Stomach (tissue), 19 donors: ENCODE measurements at places on chromosomes 7 and 10. TPM values are rescaled to one million over a fixed set of nuclear protein-coding genes. Genes with fewer than 3 reads are reported as not detected.
A peak's percentile ranks its signal among the peaks of the same experiment; 100 is the strongest.

GRCh38 chr10:77592946-77593636 is 44.5 kb downstream of the KCNMA1 start:
- DNase-seq = peak; percentile 44

DNA sequence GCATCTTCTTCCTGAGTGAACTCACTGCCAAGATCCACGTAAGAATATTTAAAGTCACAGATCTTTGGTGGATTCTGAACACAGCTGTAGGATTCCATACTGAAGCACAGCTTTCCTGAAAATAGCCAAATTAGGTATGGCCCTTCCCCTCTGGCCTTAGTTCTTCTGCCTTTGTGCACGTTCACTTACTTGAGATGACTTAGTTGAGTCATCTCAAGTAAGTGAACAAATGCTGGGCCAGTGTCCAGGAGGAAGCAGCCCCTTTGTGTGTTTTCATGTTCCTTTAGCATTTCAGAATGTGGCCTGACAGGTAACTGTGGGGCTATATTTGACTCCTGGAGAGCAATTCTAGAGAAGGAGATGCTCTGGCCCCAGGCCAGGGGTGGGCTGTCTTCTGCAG is 51.5 kb downstream of the CCNY start:
- peak; percentile 41 for DNase-seq

DNA sequence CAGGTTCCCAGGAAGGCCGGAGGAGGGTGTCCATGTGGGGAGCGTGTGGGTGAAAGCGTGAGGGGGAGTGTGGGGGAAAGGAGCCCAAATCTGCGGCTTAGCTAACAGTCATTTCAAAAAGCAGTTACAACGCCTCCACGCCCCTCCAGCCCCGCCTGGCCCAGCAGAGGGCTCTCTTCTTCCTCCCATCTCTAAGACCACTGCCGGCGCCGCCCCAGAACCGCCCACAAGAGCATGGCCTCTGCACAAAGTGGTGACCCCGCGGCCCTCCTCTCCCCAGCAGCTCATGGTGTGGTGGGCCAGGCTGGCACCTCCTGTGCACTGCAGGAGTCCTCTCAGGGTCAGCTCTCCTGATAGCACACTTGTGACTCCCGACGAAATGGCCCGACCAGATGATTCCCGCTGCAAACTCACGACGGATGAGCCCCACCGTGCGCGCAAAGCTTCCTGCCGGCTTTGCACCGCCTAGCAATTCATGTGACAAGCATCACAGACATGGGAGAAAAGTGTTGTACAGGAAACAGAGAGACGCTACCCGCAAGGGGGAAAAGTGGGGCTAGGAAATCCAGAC is 12.4 kb upstream of the HUS1 start:
- DNase-seq = peak; percentile 93

- no peak for DNase-seq
Observed at GRCh38 chr7:100612730-100613390, 520 bp downstream of the MOSPD3 start.

DNA sequence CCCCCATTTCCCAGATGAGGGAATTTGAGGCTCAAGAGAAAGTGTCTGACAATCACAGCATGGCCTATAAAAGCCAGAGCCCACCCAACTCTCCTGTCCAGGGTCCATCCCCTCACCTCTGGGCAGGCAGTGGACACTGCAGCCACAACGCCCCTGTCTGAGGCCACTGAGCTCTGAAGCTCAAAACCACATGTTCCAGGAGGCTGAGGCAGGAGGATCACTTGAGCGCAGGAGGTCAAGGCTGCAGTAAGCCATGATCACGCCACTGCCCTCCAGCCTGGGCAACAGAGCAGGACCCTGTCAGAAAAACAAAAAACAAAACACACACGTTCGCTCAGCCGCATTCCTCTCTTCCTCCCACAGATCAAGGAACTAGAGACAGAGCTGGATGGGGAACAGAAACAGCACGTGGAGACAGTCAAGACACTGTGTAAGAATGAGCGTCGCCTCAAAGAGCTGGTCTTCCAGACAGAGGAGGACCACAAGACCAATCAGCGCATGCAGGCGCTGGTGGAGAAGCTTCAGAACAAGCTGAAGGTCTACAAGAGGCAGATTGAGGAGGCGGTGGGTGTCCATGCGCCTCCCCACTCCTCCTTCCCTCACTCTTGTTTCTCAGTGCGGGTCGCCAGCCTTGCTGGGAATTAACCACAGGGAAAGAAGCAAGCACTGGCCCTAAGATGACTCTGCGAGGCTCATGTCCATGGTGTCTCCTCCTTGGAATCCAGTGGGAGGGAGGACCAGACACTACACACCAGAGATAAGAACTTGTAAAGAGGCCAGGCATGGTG is 20.0 kb upstream of the ARPC1A start:
- DNase-seq = no peak

DNA sequence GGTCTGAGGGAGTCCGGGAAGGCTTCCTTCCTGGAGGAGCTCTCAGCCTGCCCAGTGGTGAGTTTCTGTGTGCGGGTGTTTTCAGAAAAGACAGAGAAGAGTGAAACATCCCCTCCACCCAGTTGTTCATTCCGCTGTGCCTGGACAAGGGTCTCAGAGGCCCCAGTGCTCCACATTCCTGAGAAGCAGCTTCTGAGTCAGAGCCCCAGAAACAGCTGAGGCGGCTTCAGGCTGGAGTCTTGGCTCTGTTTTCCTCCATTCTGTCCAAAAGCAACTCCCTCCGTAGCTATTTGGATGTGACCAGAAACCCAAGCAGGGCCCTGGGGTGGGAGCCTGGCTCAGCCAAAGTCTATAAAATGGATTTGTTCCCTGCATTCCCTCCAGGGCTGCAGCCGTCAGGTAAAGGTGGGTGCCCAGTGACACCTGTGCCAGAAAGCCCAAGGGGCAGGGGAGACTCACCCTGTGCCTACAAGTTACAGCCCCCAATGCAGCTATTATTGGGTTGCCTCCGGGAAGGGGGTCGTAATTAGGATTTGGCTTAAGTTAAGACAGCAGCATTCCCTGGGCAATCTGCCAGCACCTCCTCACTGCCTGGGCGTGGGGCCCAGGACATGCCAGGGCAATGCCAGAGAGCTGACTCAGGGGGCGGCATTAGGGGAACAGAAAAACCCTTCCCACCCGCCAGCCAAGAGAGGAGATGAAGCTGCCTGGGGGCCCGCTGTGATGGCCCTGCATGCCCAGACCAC is 13.1 kb upstream of the CAMK2G start:
- DNase-seq = peak; percentile 87

GRCh38 chr10:43846187-43846680 is 197.6 kb upstream of the ZNF32 start:
- no peak for DNase-seq

- no peak for DNase-seq
Observed at GRCh38 chr10:25934621-25935139, 651 bp downstream of the MYO3A start.

DNA sequence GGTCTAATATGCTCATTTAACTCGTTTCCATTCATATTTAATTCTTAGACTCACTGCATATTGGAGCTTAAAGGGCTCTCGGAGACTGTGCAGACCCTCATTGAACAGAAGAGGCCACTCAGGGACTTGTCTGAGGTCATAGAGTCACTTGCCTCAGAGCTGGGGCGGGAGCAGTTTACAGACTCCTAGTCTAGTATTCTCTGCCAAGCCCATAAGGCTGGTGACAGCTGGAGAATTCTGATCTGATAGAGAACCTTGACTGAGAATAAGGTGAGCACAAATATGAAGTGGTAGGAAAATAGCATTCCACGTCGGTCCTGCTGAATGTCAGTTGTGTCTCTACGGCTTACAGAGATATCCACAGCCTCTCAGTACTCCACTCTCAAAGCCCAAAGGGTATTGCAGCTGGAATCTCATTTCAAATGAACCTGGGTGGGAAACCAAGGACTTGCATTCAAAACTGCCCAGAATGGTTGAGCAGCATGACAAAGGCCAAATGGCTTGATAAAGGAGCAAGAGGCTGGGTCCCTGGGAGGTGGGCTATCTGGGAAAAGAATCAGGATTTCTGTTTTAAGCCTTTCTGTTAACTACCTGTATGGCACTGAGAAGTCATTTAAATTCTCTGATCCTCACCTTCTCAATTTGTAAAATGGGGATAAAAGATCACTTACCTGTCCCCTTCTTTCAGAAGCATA is 283.2 kb downstream of the SORCS3 start:
- no peak for DNase-seq

GRCh38 chr7:2079332-2080059 is 153.2 kb downstream of the MAD1L1 start:
- DNase-seq = no peak

DNA sequence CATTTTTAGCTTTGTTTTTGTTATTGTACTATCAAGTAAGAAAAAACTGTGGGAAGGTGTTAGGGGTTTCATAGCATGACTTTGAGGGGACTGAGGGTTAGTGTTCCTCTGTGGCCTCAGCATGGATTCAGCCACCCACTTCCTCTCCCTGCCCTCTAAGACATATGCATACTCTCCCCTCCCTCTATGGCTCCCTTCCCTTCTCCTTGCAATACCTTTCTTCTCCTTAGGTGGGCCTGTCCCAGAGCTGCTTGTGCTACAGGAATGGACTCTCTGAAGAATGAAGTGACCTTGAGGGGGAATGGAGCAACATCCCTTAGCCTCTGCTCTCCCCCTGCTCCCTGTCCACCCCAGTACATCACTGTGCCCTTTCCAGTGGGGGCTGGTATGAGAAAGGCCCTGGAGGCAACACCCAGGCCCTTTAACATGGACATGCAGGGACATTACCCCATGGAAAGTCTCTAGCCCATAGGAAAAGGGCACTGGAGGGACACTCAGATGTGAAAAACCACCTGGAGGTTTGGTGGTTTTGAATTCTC is 22.4 kb downstream of the CDH23 start:
- DNase-seq = no peak

- DNase-seq = no peak
Observed at GRCh38 chr7:38242814-38243213, 30.6 kb downstream of the TARP start.

- DNase-seq = no peak
Observed at GRCh38 chr10:133097418-133097817, 9.7 kb downstream of the ADGRA1 start.

- DNase-seq = no peak
Observed at GRCh38 chr7:33952824-33953223, 47.5 kb downstream of the BMPER start.

GRCh38 chr7:149770728-149771636 is 2.4 kb downstream of the ZNF467 start:
- peak; percentile 34 for DNase-seq

DNA sequence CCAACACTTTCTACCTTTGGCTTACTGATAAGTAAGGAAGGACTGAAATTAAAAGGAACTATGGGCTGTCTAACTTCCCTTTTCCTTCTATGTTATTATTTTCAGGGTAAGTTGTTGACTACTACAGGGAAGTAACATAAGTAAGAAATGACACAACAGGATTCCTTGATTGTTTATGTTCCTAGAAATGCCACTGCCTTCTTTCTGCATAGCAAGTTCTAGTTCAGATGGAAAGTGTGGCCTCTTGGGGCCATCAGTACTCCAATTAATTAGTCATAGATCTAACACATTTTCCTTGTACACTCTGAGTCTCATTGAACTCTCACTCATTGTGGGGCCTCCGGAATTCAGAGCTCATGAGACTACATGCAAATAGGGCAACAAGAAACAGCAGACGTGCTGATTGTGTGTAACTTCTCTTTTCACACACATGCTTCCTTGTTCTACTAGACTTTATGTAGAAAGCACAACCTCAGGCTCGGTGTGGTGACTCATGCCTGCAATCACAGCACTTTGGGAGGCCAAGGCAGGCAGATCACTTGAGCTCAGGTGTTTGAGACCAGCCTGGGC is 35.3 kb upstream of the HIBADH start:
- DNase-seq = peak; percentile 86

DNA sequence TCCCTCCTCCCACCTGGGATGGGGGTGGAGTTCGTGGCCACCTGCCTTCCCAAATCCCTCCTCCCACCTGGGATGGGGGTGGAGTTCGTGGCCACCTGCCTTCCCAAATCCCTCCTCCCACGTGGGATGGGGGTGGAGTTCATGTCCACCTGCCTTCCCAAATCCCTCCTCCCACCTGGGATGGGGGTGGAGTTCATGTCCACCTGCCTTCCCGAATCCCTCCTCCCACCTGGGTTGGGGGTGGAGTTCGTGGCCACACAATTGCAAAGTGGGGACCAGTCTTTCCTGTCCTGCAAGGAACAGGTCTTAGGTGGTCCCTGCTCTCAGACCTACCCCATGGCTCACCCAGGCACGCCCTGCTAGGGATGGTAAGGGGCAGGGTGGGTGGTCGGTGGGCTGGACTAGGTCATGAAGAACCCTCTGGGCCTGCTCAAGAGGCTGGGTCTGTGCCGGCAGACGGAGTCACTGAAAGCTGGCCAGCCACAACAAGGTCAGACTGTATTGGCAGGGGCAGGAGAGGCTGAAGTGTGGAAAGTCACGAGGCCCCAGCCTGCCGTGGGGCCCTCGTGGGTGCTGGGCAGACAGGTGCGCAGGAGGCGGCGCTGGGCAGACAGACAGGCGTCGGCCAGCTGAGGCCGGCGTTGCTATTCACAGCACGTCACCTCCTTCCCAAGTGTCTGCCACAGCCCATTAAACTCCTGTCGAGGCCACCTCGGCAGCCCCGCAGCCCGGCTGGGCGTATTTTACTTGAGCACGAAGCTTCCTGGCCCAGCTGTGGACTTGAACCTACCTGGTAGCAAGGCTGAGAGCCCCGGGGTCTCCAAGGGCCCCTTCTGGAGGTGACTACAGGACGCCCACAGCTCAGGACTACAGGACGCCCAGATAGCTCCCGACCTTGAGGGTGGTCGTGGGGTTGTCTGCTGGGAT is 4.1 kb downstream of the KNDC1 start:
- no peak for DNase-seq

DNA sequence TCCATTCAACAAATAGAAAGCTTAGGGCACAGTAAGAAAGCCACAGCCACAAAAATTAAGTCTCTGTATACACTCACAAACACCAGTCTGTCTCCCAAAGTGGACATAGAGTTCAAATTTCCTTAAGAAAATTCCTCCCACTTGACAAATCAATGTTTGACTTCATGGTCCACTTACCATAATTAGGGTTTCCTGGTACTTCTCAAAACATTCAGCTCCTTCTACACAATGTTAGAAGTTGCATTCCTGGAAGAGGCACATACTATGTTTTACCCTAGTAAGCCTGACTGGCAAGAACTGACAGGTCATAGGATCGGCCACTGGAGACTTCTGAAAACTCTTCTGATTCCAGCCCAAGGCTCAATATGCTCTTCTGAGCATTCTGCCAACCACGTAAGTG is 70.5 kb downstream of the CPXM2 start:
- no peak for DNase-seq

DNA sequence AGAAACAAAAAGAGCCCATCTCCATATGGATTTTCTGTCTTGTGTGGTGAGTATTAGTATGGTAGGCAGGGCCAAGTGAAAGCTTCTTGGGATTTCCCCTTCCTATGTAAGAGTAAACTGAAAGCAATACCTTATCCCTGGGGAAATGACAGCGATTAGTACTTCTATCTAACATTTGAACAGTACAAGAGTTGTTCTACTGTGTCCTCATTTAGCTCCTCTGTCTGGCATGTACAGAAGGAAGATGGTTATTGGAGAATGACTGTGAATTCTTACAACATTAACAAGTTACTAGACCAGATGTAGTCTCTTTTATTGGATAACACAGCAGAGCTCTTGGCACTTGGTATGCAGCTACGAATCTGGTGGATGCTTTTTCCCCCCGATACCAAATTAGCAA is 17.9 kb upstream of the TRIL start:
- DNase-seq = no peak

The ASB10 gene
- not detected for total RNA-seq

The SLC29A4 gene
- 4.1 TPM for total RNA-seq

The DAGLB gene
- 5.8 TPM for total RNA-seq

The HMX2 gene
- not detected for total RNA-seq

The LRRD1 gene
- total RNA-seq = not detected

The EPC1 gene
- total RNA-seq = 48.1 TPM

The HOXA9 gene
- total RNA-seq = 68.1 TPM

The WIPF3 gene
- total RNA-seq = 1.3 TPM

The CUEDC2 gene
- 33.8 TPM for total RNA-seq

The UTF1 gene
- total RNA-seq = not detected

The RBM20 gene
- total RNA-seq = not detected

The FAS gene
- 19.3 TPM for total RNA-seq

The ZNF511 gene
- total RNA-seq = 12.7 TPM
